Endothelial cell of umbilical vein (primary cell): ENCODE measurements at places on chromosomes 11 and 22. TPM values are rescaled to one million over a fixed set of nuclear protein-coding genes. Genes with fewer than 3 reads are reported as not detected.

GRCh38 chr11:120400564-120401364, 64.6 kb downstream of the ARHGEF12 start:
- DNase-seq: peak; percentile 93

DNA sequence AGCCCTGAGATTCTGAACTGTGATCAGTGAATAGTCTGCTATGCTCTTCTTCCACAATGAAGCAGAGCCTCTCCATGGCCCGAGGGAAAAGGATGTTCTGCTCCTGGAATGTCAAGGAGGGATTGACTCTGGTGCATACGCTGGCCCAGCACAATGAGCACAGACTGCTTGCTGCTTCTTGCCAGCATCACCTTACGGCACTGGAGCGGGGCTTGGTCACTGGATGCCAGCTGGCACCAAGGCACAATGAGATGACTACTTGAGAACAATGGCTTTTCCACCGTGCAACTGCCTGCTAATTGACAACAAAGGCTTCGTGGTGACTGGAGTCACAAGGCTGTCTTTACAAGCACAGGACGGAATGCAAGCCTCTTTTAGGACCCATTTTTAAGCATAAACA, 139.2 kb downstream of the DSCAML1 start:
- no peak for DNase-seq

Gene CCND1
- 336 and 370 TPM in 2 replicates for total RNA-seq

Gene ST14
- not detected in 2 replicates for total RNA-seq

Gene APOBEC3B
- 10.3 and 13.6 TPM in 2 replicates for total RNA-seq

Gene SCGB1D2
- not detected in 2 replicates for total RNA-seq

Gene PPP6R2
- 46.4 and 54.6 TPM in 2 replicates for total RNA-seq
